Naive thymus-derived CD8-positive, alpha-beta T cell (primary cell): ENCODE measurements at places on chromosomes 3 and 15. TPM values are rescaled to one million over a fixed set of nuclear protein-coding genes. Genes with fewer than 3 reads are reported as not detected.

Gene CD86
- total RNA-seq, result 0.36 TPM

Gene CYP8B1
- not detected for total RNA-seq

Gene TRAIP
- 4.3 TPM for total RNA-seq

Gene CACNA2D3
- not detected for total RNA-seq

Gene WNT5A
- not detected for total RNA-seq

Gene RBMS3
- total RNA-seq, result not detected

Gene P3H2
- not detected for total RNA-seq

Gene OR5K2
- not detected for total RNA-seq

Gene CHRD
- not detected for total RNA-seq

Gene NR1I2
- 0.91 TPM for total RNA-seq

Gene DYNLT2B
- total RNA-seq, result 5.4 TPM

Gene FANCD2
- total RNA-seq, result 21.5 TPM

Gene SCAANT1
- 2.9 TPM for total RNA-seq

Gene APEH
- 139 TPM for total RNA-seq

Gene GOLGA6A
- total RNA-seq, result 0.16 TPM

Gene MYO5A
- total RNA-seq, result 21.4 TPM

Gene PRRT3
- total RNA-seq, result 5.5 TPM

Gene IL17RE
- total RNA-seq, result 0.88 TPM

Gene NPAP1
- total RNA-seq, result not detected
